ENCODE measurements at places on chromosomes 4 and X.

- H3K36me3 ChIP-seq: no peaks in the 10 kb centered on the region
- no peak overlapping the region for H3K27ac ChIP-seq
- H3K4me3 ChIP-seq: no peak overlapping the region
- DNase-seq: no peak
- H3K27me3 ChIP-seq: no peaks in the 10 kb centered on the region
Observed at GRCh38 chrX:41733939-41734338, 10.0 kb downstream of the GPR82 start.

DNA sequence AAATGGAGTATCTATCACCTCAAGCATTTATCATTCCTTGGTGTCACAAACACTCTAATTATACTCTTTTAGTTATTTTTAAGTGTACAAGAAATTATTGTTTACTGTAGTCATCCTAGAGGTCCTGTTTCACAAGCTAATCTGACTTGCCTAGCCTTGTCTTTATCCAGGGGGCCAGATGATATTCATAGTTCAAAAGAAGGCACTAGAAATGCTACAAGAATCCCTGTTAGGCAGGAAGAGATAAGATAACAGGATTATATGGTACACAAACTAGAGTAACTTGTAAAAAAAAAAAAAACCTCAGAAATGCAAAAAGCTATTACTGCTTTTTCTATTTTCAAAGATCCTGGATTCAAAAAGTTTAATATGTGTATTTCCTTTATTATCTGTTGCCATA is 95.8 kb downstream of the MBNL3 start:
- no peaks in the 10 kb centered on the region for H3K4me1 ChIP-seq

- DNase-seq: no peak
- H3K27ac ChIP-seq: no peak overlapping the region
- H3K27me3 ChIP-seq: no peaks in the 10 kb centered on the region
- no peak overlapping the region for H3K4me3 ChIP-seq
Observed at GRCh38 chr4:163611784-163612445, 117.4 kb downstream of the TMA16 start.

- no peaks in the 10 kb centered on the region for H3K36me3 ChIP-seq
- H3K27me3 ChIP-seq: no peaks in the 10 kb centered on the region
- no peak for DNase-seq
- no peaks in the 10 kb centered on the region for H3K4me1 ChIP-seq
Observed at GRCh38 chr4:85209161-85209560, 242.7 kb upstream of the WDFY3 start.

DNA sequence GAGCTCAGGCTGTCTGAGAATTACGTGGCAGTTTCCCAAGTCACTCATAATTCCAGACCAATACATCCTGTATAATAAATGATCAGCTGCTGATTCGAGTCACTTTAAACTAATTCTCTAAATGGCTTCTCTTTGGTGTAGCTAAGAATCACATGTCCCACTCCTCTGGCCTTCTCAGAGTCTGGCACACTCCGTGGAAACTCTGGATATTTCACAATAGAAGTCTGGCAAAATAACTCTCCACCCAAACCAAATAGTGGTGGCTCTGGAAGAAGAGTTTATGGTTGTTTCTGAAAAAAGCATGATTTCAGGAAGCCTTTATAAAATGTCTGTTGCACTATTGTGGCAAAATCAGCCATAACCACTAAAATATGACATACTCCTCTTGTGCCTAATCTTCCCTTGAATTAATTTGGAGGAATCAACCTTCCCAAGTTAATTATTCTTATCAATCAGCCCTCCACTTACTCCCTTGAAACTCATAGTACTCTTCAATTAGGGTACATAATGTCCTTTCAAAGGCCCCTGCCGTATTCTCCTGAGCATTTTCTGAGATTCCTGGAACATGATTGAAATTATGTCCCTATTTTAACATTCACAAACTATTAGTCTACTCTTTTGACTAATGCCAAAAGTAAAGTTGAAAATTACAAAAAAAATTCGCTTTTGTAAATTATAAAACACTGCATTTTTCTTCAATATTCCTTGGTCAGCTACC is 991.6 kb downstream of the FAT4 start:
- H3K27me3 ChIP-seq: no peaks in the 10 kb centered on the region
- H3K27ac ChIP-seq: no peak overlapping the region
- no peak overlapping the region for H3K4me3 ChIP-seq
- no peaks in the 10 kb centered on the region for H3K4me1 ChIP-seq

Measured in CD8-positive, alpha-beta memory T cell (primary cell).